ENCODE measurements at places on chromosomes 6 and 20.

DNA sequence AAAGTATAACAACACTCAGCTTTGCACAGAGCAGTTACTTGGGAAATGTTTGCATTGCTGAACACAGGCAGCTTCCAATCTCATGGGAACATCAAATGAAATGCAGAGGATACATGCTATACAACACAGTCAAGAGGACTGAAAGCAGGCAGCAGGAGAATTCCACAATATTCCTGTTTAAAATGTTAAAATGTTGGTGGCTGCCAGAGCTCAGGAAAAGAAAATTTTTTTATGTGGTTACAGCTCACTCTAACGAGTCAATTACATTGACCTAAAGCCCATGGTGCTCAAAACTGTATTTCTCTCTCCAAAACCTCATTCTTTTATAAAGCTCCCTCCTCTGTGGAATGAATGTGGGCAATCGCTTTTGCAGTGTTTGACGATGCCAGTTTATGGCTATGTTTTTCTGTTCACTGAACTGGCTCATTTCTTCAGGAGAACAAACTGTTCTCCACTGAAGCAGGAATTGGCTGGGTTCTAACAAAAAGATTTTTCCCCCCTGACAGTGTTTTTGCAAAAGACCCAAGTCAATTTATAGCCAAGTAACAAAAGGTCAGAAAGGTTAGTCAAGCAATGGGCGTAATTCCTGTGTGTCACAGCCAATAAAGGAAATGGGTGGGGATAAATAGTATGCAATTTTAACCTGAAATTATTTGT, 69.0 kb downstream of the ZHX3 start:
- peak; percentile 85 for DNase-seq

DNA sequence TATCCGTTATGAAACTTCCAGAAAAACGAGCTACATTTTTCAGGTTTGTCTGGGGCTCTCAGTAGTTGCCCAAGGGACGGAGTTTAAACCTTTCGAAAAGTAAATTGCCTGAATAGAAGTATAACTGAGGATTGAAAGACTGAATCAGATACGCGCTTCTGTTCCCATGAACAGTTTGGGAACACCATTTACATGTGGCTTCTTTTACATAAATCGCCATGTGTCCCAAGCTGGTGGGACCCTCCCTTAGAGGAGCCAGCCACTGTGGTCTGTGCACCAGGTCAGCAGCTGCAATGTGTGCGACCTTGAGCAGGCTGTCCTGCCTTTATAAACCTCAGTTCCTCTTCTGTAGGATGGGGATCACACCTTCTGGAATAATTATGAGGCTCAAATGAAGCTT, 11.0 kb downstream of the ENTPD6 start:
- no peak for DNase-seq

GRCh38 chr20:41147767-41148191, 10.4 kb downstream of the PLCG1 start:
- DNase-seq, result no peak

DNA sequence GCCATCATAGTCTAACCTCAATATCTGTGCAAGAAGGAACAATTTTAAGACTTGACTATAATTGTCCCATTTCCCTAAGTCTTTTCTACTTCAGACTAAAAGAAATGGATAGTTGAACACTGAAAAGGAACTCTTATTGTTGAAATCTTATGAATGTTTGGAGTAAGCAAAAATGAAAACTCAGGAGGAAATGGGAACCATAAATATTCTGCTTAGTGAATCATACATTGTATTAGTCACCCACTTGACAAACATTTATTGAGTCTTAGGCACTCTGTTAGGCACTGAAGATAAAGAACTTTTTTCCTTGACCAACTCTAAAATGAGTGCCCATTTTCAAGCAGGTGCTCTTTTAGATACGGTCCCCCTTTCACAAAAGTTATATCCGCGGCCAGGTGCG, 8.7 kb downstream of the CCDC170 start:
- DNase-seq, result no peak

DNA sequence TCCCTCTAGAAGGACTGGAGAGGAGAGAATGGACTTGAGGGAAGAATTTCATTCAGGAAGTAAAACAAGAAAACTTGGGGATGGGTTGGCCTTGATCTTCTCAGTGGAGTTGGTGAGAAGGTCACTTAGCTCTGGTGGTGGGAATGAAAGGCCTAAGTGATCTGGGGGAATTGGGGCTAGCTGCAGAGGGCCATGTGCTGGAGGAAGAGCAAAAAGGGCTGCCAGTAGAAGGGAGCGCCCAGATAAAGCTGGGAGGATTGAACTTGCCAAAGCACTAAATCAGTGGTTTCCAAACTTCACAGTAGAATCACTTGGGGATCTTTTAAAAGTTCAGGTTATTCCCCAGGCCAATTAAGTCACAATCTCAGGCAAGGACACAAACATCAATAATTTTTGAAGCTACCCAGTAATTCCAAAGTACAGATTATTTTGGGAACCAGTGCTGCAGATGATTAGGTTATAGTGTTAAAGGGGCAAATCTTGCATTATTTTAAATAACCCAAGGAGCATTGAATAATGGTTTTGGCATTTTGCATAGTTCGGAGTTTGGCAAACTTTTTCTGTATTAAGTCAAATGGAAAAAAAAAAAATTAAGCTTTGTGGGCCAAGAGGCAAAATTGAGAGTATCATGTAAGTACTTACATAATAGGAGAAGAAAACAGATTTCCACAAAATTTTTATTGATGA, 36.5 kb upstream of the RFPL4B start:
- no peak for DNase-seq

- DNase-seq, result peak; percentile 11
These were observed 33.2 kb upstream of the PCMTD2 start for GRCh38 chr20:64222291-64222735.

- peak; percentile 26 for DNase-seq
These were observed 20.1 kb upstream of the SLC22A1 start for GRCh38 chr6:160101277-160102205.

- peak; percentile 18 for DNase-seq
These were observed 329.2 kb downstream of the DHX35 start for GRCh38 chr20:39291301-39291700.

DNA sequence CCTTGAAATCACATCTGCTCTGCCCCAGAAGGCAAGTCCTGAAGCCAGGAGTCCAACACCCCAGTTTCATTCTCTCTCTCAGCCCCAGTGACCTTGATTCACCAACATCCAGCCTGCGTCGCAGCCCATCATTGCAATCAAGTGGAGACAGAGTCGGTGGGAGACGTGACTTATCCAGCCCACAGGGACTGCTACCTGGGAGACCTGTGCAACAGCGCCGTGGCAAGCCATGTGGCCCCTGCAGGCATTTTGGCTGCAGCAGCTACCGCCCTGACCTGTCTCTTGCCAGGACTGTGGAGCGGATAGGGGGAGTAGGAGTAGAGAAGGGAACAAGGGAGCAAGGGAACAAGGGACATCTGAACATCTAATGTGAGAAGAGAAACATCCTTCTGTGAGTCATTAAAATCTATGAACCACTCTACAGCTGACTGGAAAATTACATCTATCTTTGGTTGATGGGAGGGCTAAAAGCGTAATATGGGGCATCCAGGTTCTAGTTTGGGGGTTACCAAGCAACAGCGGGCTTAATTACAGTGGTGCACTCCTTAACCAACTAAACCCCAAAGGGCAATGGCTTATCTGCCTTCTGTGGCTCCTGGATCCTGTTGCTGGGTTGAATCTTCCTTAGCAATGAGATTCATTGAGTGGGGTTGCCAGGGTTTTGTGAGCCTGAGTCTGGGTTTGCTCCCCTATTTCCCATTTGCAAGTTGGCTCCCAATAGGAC, 2.5 kb downstream of the LY6G6D start:
- no peak for DNase-seq

All from astrocyte of the hippocampus (primary cell).